Liver (tissue), 10 donors: ENCODE measurements at places on chromosomes 3 and 15. TPM values are rescaled to one million over a fixed set of nuclear protein-coding genes. Genes with fewer than 3 reads are reported as not detected.

The ATP11B gene
- 7.6 TPM for polyA plus RNA-seq

The SCN11A gene
- polyA plus RNA-seq, result 0.06 TPM

The RNF168 gene
- polyA plus RNA-seq, result 5.5 TPM

The C2CD4A gene
- not detected for polyA plus RNA-seq

The FAM3D gene
- polyA plus RNA-seq, result 0.09 TPM

The TMEM45A gene
- polyA plus RNA-seq, result 65.8 TPM

The DUOXA1 gene
- 0.02 TPM for polyA plus RNA-seq

The CPNE9 gene
- polyA plus RNA-seq, result not detected

The SLC28A1 gene
- polyA plus RNA-seq, result 14.8 TPM

The GOLGA8R gene
- 0.11 TPM for polyA plus RNA-seq

The GOLGA8J gene
- not detected for polyA plus RNA-seq

The CYP1A2 gene
- 21.8 TPM for polyA plus RNA-seq

The TCTA gene
- 28.2 TPM for polyA plus RNA-seq
